ENCODE measurements at places on chromosomes 2 and 18.

GRCh38 chr2:62140426-62141141, 55.3 kb upstream of the B3GNT2 start:
- no peak for DNase-seq

DNA sequence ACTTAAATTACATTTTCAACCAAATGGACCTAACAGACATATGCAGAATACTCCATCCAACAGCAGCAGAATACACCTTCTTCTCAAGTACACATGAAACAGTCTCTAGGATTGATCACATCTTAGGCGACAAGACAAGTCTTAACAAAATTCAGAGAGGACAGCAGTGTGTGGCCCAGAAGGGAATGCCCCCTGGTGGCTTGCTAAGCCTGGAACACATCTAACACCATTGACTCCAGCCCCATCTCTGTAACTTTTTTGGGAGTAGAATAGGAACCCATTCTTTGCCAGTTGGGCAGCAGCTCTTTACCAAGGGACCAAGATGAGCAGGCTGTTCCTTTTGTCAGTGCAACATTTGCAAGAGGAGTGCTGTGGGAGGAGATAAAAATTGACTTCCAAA, 249.9 kb downstream of the PLCL1 start:
- peak; percentile 1 for DNase-seq

DNA sequence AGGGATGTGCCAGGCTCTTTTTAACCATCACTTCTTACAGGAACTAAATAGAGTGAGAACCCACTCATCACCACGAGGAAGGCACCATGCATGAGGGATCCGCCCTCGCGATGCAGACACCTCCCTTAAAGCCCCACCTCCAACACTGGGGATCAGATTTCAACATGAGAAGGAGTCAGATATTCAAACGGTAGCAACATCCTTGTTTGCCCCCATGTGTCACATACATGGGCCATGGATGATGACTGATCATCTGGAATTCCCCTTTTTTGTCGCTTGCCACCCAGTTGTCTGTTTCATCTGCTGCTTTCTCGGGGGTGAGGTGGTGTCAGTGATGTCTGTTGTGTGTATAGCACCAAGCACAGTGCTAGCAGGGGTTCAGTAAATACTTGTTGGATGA, 57.9 kb downstream of the NCK2 start:
- no peak for DNase-seq

GRCh38 chr18:25244170-25244569, 107.8 kb downstream of the ZNF521 start:
- DNase-seq, result no peak

- no peak for DNase-seq
Measured at GRCh38 chr18:59570101-59570775, 127.0 kb downstream of the CCBE1 start.

- DNase-seq, result no peak
Measured at GRCh38 chr18:44537526-44537925, 143.2 kb upstream of the SETBP1 start.

- no peak for DNase-seq
Measured at GRCh38 chr2:175442441-175442840, 260.9 kb upstream of the ATP5MC3 start.

GRCh38 chr2:204344119-204344518, 201.2 kb upstream of the PARD3B start:
- no peak for DNase-seq

- peak; percentile 27 for DNase-seq
Measured at GRCh38 chr2:182186132-182186735, 200.6 kb downstream of the PPP1R1C start.

GRCh38 chr18:39464006-39464405, 1898.4 kb upstream of the CELF4 start:
- no peak for DNase-seq

DNA sequence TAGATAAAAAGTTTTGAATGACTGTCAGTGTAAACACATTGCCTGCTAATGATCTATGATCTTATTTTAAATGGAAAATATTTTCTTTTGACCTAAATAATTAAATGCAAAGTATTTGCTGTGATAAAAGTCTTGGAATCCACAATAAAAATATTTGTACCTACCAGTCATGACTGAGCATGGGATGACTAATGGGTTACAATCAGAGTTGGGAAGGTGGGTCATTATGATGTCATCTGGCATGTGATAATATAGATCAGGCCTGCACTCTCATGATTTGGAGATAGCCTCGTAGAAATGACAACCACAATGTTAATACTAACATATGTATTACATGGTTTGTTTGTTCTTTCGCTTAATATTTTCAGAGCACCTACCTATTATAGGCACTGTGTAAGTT, 848.8 kb upstream of the KLHL29 start:
- DNase-seq, result no peak

DNA sequence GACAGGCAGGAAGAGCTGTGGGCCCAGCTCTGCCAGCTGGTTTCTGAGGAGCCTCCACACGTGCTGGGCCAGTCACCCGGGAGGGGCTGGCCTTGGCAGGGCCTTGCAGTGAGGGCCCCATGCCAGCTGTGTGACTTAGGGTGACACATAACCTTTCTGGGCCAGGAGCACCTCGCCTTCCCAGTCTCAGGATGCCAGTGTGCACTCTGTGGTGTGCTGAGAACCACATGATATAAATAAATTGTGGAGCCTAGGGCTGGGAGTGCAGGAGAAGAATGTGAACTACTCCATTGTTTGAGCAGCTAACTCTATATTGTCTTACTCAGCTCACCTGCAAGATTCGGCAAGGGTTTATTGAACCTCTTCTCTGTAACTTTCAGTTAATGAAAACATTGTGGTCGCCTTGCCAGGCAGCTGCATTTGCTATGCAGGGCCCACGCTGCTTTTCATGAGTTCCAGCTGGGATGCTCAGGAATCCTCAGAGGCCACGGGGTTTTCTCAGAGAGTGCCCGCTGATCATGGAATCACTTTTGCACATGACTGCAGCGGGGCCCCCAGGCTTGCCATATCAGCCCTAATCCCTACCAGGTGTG, 222.3 kb downstream of the SH3RF3 start:
- DNase-seq, result no peak

DNA sequence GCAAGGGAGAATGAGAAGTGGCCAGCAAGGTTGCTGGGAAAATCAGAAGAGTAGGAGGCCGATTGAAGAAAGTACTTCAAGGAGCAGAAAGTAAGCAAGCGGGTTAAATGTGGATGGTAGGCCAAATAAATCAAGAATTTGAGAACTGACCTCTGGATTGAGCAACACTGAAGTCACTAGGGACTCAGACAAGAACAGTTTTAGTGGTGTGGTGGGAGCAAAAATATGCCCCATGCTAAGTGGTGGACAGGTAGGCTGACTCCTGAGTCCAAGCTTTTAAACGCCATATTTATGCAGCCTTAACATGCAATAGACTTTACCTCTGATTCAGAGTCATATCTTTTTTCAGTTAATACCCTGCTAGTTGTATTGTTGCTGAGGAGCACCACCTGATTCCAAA, 4.5 kb downstream of the TRABD2A start:
- no peak for DNase-seq

DNA sequence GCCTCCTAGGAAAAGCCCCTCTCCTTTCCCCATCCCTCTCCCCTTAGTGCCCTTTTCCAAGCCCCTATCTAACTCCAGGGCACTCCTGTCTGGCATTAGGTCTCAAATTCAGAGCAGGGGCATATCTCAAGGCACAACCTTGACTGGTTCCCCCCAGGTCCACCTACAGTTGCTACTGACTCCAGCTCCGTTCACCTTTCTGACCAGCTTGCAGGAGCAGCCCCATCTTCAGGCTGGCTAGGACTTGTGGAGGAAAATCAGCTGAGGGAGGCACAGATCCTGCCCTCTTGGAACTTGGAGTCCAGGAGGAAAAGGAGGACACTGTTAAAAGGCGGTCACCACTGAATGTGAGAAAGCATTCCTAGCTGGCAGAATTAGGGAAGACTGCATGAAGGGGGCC, 152.4 kb downstream of the ZFP36L2 start:
- no peak for DNase-seq

DNA sequence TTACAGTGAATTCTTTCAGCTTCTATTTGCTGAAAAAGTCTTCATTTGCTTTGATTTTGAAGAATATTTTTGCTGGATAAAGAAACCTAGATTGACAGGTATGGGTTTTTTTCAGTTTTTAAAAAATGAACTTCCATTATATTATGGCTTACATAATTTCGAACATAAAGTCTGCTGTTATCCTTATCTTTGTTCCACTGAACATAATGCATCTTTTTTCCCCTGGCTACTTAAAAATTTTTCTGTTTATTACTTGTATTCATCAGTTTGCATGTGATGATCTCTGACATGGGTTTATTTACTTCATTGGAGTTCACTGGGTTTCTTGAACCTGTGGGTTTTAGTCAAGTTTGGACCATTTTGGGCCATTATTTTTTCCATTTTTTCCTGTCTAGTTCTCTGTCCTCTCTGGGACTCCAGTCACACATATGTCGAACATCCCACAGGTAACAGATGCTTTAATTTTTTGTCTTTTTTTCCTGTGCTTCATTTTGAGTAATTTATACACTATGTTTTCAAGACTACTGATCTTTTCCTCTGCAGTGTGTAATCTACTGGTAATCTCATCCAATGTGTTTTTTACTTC, 33.1 kb downstream of the SEC11C start:
- no peak for DNase-seq

- DNase-seq, result no peak
Measured at GRCh38 chr2:9705196-9705595, 74.4 kb upstream of the YWHAQ start.

DNA sequence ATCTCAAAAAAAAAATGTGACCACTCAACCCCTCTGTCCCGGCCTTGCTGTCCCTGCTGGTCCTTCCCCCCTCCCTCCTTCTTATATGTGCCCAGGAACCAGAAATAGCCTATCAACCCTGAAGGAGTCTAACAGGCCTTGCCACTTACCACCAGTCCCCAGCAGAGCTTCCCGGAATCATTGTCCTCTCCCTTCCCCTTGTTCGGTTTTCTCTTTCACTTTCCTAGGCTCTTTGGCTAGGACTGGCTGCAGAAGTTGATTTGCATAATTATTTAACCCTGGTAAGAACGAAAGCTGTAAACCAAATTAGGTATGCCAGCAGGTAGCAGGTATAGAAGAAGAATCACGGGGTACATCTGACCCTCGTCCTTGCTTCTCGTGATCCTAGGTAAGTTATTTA, 72.6 kb upstream of the ZNF532 start:
- DNase-seq, result no peak

DNA sequence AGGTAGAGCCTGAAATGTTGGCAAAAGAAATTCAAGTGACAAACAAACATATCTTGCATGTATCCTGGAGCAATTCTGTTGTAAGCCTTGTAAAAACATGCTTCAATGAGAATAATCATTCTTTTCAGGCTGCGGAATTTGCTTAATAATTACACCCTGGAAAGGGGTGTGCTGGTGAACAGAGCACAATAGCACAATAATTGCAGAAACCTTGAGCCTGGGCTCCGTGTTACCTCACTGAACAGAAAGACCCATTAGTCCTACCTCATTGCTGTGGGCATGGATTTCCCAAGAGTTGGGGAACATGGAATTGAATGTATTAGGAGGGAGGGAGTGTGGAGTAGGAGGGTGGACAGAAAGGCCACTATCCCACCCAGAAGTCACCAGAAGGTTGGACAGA, 168.0 kb upstream of the ALKAL2 start:
- no peak for DNase-seq

GRCh38 chr2:158936978-158937377, 31.5 kb upstream of the TANC1 start:
- no peak for DNase-seq

DNA sequence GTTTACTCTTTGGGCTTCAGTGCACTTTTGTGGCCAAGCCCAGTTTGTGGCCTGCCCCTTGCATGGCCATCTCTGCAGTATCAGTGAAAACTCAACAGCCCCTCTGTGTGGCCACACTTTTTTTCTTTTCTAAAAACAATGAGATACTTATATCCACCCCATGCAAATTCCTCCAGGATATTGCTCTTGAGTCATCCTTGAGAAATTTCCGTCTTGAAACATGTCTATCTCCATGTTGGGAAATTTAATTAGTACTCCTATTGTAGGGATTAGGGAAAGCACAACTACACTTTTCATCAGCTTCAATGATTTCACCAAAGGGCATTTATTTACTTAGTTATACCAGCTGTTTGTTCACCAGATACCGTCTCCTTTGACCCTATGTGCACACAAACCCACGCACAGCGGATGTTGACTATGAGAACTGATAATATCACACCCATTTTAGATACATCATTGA, 993.1 kb downstream of the TSN start:
- DNase-seq, result no peak

DNA sequence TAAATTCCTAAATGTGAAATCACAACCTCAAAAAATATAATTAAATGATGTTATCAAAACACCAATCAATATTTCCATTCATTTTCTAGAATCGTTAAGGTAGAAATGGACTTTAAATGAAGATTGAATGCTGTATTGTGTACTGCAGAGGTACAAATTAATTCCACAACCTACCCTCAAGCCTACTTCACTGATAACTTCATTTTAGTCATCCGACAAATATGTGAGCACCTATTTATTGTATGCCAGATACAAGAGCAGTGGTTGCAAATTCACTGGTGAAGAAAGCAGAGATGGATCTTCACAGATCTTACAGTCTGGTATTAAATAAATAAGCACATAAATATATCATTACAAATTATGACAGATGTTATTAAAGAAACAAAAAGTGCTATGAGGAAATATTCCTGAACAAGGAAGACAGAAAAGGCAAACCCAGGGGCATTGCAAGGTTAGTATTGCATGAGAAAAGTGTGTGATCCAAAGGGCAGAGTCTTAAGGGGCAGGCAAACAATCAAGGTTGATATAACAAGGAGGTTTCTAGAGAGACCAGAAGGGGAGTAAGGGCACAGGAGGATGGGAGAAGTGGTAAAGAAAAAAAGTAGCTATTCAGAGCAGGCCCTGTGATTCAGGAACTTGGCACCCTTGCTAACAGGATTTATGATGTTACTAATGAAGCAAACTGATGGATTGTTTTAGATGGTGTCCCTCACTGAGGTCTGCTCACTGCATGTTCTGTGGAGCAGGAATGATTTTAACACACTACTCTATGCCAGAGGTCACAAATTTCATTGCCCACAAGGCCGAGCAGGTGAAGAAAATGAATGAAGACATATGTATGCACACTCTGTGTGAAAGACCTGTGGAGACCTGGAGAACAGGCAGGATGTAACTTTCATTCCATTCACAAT, 128.0 kb upstream of the CCDC150 start:
- no peak for DNase-seq

GRCh38 chr18:79507546-79508480, 112.1 kb downstream of the NFATC1 start:
- DNase-seq, result no peak

DNA sequence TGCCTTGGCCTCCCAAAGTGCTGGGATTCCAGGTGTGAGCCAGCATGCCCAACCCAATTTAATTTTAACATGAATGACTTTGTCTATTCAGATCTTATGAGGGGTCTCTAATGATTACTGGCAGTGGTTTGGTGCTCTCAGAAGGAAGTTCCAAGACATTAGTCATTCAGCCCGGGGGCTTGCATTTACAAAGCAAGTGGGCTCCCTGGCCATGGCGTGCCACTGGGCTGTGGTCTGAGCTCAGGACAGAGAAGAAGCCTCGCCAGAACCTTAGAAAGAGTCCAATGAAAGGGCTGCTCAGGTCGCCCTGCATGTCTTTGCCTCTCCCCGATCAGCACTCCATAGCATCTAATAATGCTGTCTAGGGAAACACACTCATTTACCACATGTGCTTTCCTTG, 182.6 kb upstream of the CHAC2 start:
- no peak for DNase-seq

- no peak for DNase-seq
Measured at GRCh38 chr2:109375656-109376055, 238.1 kb downstream of the SEPTIN10 start.
